ENCODE measurements at places on chromosomes 7 and 10. TPM values are rescaled to one million over a fixed set of nuclear protein-coding genes. Genes with fewer than 3 reads are reported as not detected.

The EEF1AKMT2 gene
- total RNA-seq, result 22.2 TPM

The ZNF425 gene
- 0.73 TPM for total RNA-seq

The LIPF gene
- total RNA-seq, result not detected

DNA sequence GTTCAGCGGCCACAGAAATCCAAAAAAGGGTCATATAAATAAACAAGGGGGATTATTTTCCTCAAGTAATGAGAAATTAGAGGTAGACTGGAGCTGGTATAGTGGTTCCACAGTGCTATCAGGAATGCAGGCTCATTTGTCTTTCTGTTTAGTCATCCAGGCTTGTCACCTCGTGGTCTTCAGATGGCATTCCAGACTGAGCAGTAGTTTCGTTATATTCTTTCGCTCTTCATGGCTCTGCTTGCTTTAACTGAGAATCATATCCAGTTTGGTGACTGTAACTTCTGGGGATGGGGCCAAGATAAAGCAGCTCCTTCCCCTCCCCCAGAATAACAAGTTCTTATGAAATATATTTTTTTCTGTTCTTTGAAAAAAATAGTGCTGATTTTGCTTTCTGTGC, 9.5 kb downstream of the ANKIB1 start:
- no peak for DNase-seq

GRCh38 chr10:121133901-121134300, 282.7 kb downstream of the WDR11 start:
- DNase-seq, result no peak

- no peak for DNase-seq
These were observed 97.6 kb upstream of the ITGB1 start for GRCh38 chr10:33055625-33056024.

- DNase-seq, result no peak
These were observed 173.4 kb upstream of the PFKP start for GRCh38 chr10:2893991-2894390.

DNA sequence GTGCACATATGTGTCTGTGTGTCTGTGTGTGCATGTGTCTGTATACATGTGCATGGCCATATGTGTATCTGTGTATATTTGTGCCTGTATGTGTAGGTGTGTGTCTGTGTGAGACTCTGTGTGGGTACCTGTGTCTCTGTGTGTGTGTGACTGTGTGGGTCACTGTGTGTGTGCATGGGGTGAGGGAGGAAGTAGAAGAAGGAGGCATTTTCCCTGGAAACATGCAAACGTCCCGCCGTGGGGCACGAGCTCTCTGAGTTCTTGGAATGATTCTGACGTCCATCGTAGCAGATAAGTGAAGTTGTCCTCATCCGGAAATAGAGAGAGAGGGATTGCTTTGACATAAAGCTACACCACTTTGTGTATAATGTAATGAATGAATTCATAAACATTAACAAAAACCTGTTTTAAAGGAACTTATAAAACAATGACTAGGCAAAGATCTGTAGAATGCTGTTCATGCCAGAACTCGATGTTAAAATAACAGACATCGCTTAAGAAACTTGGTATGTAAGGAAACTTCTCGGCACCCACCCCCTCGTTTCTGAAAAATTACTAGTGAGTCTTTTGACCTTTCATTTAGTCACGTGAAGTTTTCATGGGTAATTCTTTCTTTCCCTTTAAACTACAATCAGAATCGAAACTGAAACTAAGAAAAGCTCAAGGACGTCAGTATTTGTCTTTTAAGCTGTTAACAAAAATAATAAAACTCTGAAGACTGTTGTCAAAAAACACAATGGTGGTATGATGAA, 43.6 kb upstream of the KLF6 start:
- DNase-seq, result no peak

- no peak for DNase-seq
These were observed 48.7 kb downstream of the GPR141 start for GRCh38 chr7:37732253-37732652.

DNA sequence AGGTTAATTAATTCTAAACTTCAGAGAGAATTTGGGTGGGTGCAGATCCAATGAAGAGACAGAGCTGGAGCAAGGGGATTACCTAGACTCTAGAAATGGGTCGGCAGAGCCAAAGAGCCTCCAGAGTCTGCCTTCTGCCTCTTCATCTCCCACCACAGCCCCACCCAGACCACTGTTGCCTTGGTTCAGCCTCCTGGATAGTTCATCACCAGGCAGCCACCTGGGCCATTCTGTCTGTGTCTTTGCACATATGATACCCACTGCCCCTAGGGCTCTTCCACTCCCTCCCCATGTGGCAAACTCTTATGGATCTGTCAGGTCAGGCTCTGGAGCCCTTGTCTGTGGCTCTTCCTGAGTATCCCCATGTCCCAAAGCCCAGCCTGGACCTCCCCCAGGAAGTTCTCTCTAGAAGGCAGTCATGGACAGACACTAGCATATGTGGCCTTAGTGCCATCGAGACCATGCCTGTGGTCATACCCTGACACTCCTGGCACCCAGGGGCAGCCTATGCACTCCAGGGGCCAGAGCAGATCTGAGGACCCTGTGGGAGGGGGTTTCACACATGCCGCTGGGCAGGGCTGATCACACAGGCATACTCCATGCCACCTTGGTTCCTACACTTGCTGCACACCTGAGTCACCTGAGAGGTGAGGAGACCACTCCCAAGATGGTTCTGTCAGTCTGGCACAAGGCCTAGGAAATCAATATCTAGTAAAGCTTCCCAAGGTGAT, 41.6 kb downstream of the FRMPD2 start:
- DNase-seq, result no peak

GRCh38 chr7:101244375-101245146, at the start of gene FIS1:
Gene FIS1, minus strand, starts transcription at chr7:101245081. Its CDS starts 77 bp downstream, at chr7:101245004.
- peak; percentile 65 for DNase-seq

- DNase-seq, result no peak
These were observed 296.5 kb downstream of the SORCS3 start for GRCh38 chr10:104937567-104937966.

DNA sequence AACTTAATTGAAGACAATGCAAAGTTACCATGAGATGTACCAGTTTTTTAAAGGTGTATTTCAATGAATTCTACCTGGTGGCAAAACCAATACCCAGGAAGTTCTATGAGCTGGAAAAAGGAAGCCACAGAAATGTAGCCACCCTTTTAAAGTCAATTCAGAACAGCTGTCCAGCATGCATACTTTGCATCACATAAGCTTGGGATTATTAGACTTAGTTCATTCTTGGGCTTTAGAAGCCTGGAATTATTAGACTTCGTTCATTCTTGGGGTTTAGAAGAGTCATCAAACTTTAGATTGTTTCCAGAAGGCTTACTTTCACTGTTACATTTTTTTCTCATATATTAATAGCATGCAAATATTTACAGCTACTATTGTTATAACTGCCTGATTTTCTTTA, 20.9 kb downstream of the SLC25A13 start:
- DNase-seq, result no peak

GRCh38 chr7:71538210-71538609, 406.3 kb downstream of the GALNT17 start:
- DNase-seq, result no peak
